ENCODE measurements at places on chromosomes 16 and 17.

GRCh38 chr16:85935974-85936760 lies 37.2 kb downstream of the IRF8 start:
- DNase-seq, result no peak

DNA sequence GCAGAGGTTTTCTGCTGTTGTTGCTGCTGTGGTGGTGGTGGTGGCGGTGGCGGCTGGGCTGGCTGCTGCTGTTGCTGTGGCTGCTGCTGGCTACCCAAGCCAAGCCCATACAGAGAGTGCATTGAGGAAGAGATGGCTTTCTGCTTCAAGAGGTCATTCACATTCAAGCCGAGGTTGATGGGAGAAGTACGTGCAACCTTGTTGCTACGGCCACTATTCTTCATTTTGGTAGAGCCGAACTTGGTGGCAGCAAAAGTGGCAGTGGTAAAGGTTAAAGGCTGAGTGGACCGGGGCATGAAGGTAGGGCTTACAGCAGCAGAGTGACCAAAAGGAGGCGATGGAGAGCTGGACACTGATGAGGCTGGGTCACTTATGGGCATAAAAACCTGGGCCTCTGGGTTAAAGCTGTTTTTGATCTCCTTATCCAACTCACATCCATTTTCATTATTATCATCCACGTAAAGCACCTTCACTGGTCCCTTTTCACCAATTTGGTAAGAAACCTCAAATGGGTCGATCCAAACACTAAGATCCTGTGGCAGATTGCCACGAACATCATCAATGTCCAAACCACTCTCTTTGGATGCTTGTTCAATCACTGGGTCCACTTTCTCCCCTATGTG lies 2.8 kb downstream of the TOB1 start:
- peak; percentile 64 for DNase-seq

- DNase-seq, result no peak
These were observed 12.2 kb downstream of the ITGB4 start for GRCh38 chr17:75733471-75733870.

GRCh38 chr17:30271102-30271501 lies 20.6 kb downstream of the BLMH start:
- no peak for DNase-seq

DNA sequence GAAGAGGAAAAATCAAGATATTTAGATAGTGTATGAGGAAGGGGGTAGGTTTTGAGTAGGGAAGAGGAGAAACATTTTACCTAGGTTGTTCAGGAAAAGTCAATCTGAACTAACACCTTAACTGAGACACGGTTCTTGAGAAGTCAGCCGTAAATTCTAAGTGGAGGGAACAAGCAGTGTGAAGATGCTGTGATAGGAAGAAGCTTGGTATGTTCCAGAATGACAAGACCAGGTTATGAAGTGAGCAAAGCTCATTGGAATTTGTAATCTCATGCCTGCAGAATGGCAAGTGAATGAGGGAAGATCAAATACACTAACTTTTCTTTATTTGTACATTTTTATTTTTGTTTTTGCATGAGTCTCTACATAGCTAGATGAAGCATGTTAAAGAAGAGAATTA lies 307.6 kb downstream of the ZFHX3 start:
- no peak for DNase-seq
